ENCODE measurements at places on chromosomes 2 and 18.

GRCh38 chr2:37306024-37306423, 18.6 kb downstream of the PRKD3 start:
- DNase-seq, result no peak

DNA sequence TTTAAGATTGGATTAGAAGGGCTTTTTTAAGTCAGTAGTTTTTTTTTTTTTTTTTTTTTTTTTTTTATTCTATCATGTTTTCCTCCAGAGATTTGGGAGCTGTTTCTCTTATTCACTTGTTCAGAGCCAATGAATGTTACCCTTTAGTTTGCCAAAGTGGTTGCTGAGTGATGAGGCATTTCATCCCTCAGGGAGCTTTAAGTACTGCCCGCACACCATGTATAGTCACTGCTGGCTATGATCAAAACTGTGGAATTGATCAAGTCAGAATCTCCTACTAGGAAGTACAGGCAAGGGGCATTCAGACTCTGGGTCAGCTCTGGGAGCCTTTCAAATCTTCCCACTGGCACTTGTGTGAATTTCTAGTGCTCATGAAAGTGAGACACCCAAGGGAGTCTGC, 201.6 kb downstream of the IKZF2 start:
- DNase-seq, result no peak

- no peak for DNase-seq
Measured at GRCh38 chr2:31011587-31011986, 126.7 kb downstream of the GALNT14 start.

DNA sequence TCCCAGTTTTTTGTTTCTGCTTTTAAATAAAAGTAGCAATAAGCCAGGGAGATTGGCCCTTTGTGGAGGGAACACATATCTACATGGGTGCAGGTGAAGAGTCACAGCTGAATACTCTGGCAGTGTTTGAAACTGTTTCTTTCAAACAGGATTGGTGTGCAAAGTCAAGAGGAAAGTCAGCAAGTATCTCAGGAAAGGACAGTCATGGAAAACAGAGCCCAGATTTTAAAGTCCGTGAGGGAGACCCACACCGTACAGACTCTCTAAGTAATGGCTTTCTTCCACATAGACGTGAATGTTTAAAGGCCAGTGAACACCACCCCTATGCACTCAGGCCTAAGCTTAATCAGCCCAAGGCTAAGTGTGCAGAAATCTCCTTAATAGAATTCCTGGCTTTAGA, 95.3 kb downstream of the GFPT1 start:
- DNase-seq, result no peak

Measured in head of caudate nucleus (tissue), 42 donors.